ENCODE measurements at places on chromosomes 6 and 20. TPM values are rescaled to one million over a fixed set of nuclear protein-coding genes. Genes with fewer than 3 reads are reported as not detected.

- no peak for DNase-seq
Observed at GRCh38 chr6:25903467-25904099, 26.9 kb downstream of the SLC17A2 start.

- DNase-seq: no peak
Observed at GRCh38 chr6:106186172-106186571, 100.0 kb downstream of the PRDM1 start.

DNA sequence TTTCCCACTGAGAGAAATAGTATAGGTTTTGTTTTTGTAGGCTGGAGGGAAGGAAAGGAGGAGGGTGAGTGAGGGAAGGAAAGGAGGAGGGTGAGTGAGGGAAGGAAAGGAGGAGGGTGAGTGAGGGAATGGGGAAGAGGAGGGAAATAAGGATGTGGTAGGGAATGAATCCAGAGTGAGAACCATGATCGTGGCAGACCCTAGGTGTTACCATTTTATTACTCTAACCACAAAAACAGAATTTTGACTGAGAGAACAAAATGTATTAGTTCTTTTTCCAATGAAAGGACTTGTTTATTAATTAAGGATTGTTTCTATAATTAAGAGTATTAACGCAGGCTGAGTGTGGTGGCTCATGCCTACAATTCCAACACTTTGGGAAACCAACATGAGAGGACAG, 16.4 kb downstream of the SSR1 start:
- DNase-seq: no peak

DNA sequence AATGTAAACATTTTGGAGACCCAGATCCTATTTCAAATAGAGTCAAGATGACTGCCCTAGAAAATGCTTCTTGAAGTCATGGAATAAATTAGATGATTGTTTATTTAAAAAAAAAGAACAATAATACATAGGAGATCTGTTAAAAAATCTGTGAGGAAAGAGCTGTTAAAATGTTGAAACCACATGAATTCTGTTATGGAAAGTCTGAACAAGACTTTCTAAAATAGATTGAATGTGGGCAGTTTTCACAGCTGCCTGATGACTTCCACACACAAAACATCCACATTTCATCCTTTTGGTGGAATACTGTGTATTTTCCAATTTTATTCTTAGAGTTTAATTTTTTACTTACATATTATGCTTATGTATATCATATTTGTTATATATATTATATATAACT, 186.1 kb downstream of the LAMA2 start:
- no peak for DNase-seq

- DNase-seq: no peak
Observed at GRCh38 chr6:150144294-150144868, 1.5 kb downstream of the PPP1R14C start.

Gene NHLRC1
- 2.3 TPM for polyA plus RNA-seq

Gene PTK6
- 1.2 TPM for polyA plus RNA-seq
